SHP77 treated with DMSO at 0.1 percent for 48 hours (cell line): ENCODE measurements at places on chromosomes 6 and 20.

DNA sequence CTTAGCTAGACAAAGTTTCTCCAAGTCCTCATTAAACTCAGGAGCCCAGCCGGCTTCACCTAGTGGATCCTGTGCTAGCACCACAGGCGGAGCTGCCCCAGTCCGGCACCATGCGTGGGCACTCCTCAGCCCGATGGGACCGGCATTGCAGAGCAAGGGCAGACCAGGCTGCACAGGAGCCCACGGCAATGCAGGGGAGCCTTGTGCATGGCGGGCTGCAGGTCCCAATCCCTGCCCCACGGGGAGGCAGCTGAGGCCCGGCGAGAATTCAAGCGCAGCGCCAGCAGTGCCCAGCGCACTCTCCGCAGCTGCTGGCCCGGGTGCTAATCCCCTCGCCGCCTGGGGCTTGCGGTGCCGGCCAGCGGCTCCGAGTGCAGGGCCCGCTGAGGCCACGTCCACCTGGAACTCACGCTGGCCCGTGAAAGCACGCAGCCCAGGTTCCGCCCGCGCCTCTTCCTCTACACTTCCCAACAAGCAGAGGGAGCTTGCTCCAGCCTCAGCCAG, 292.3 kb upstream of the EYS start:
- DNase-seq: no peak

DNA sequence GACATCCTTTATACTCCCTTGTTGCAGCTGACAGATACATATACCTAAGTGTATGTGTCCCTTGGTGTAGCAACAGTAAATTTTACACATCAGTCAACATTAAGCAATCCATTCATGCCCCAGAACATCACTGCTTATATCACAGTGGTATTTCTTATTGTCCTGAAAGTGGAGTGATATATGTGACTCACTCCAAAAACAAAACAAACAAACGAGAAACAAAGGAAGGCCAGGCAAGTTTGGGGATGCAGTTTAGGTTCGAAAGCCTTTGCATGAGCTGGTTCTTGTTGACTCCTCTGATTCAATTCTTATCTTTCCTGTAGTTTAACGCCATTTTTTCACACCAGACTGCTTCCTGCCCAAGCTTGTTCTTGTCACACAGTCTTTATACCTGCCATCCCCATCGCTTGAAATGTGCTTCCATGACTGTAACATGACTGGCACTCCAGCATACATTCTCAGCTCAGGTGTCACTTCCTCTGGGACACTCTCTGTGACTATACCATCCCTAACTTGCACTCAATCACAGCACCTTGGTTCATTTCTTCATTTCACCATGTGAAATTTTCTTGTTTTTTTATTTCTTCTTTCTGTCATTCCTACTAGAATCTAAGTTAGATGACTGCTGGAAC, 125.0 kb upstream of the TSHZ2 start:
- no peak for DNase-seq

DNA sequence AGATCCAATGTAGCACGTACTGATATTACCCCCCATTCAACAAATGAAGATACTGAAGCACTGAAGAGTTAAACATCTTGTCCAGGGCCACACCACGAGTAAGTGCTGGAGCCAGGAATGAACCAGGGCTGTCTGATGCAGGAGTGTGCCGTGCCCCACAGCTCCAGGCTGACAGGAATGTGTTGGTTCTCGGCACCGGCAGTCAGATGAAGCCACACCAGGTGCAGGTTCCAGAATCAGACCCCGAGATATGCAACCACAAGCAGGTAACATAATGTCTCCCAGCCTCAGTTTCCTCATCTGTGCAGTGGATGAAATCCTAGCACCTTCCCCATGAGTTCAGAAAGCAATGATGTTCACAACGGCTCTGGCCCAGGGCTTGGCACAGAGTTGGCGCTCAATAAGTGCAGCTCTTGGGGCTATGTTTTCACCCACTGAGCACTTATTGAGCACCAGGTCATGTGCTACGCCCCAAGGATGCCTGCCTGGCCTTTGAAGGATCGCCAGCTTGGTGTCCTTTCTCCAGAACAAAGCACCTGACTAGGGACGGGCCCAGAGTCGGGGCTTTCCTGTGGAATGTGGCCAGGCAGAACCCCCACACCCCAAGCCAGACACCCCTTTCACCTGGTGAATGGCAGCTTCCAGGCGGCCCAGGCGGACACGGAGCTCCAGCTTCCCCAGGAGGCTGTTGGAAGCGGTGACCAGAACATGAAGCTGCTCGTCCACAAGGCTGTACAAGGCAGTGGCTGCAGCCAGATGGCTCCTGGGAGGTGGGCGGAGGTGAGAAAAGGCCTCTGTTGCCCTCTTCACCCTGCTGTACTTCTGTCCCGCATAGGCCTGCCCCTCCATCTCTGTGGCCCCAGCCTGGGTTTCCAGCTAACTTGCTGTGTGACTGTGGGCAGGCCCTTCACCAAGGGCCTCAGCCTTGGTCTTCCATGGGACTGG, 41.3 kb downstream of the KIAA1755 start:
- DNase-seq: no peak

- no peak for DNase-seq
These were observed 1118.5 kb upstream of the EYS start for GRCh38 chr6:66825539-66825938.

DNA sequence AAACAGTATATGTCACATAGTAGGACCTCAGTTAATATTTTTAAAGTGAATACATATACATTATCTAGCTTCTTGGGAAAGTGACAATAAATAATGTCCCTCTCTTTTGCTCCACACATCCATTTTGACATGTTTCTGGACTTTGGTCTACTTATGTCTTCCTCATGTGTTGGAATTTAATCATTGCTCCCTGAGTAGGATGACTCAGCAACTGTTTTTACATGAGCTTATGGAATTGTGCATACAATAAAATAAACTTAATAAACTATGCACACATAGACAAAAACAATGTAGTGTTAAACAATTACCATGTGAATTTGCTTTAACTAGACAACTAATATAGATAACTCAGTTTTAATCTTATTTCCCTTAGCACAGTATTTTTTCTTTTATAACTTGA, 503.8 kb downstream of the TFAP2B start:
- DNase-seq: no peak

- DNase-seq: no peak
These were observed 84.1 kb downstream of the GINS1 start for GRCh38 chr20:25491446-25492038.

DNA sequence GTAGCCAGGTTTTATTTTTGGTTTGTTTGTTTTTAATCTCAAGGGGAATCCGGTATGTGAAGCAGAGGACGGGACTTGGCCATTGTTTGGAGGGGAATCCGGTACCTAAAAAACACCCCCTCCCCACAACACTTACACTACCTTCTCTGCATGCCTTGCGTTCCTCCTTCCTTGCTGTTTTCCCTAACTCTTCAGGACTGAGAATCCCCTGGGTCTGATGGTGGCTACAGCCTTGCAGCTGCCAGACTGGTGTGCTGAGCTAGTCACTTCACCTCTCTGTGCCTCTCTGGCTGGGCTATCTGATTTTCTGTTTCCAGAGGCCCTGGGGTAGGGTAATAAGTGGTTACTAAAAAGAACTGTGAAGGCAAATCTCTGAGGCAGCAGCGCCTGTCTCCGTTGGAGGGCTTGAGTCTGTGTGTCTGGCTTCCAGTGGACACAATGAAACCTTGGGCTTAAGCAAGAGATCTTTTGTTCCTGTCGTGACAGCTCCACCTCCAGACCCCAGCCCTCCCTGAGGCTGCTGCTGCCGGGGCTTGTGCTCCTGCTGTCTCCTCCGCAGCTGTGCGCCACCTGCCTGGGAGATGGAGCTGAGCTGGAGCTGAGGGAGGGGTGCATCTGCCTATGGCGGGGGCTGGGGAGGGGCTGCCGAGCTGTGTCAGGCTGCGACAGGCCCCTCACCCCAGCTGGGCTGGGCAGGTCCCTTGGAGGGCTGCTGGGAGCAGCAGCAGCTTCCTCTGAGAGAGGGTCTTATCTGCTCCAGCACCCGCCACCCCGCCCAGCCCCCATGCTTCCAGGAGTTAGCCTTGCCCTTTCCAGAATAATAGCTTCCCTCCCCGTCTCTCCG, 65.8 kb upstream of the CCDC167 start:
- peak; percentile 46 for DNase-seq

DNA sequence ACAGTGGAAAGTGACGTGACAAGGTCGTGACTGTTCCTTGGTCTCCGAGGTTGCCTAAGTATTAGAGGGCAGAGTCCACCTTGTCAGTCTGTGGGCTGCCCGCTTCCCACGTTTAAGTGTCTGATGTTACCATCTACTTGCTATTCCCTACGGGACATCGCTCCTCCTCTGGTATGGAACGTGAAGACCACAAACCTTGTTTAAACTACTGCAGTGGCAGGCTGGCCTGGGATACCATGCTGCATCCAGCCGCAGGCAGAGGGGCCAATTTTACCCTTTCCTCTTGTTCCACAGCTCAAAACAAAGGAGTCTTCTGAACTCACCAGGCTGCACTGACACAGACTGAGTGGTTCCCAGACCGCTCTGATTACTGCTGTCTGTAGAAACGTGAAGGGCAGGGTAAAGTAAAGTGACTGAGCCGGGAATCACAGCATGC, 275.9 kb downstream of the FOXC1 start:
- DNase-seq: no peak

GRCh38 chr6:134436281-134436815, 118.4 kb upstream of the SGK1 start:
- peak; percentile 44 for DNase-seq

DNA sequence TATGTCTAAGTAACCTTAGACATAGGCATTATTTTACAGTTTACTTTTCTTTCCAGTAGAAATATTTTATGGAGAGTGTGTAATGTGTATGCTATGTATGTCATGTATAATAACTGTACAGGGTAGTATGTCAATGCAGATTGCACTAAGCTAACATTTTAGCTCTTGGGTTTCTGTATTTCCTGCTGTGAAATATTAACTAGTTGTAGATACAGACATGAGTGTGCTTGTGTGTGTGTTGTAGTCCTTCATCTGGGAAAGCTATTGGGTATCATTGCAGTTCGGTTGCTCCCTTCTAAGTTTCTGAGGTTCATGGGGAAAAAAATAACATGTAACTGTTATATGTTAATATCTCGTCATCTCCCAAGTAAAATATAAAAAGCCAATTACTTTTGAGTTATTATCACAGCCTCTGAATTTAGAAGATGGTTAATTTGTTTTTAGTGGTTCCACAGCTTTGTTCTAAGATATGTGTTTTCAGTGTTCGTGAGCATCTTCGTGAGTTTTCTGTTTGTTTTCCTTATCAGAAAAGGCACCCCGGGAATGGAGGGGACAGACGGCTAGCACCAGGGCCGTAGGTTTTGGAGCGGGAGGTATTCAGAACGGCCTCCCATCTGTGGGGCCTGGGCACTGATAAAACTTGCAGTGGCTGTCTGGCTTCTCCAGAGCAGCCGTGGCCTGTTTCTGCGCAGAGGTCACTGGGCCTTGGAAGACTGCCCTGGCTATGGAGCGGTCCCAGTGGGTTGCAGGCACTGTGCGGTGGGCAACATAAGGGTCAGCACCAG, 215.0 kb downstream of the ARID1B start:
- DNase-seq: no peak

- no peak for DNase-seq
These were observed 137.2 kb downstream of the WDR27 start for GRCh38 chr6:169564453-169565240.

GRCh38 chr6:168263351-168263905, 56.1 kb downstream of the DACT2 start:
- no peak for DNase-seq

GRCh38 chr6:128156321-128157111, 255.7 kb upstream of the THEMIS start:
- DNase-seq: no peak

GRCh38 chr6:154457881-154458284, 52.6 kb downstream of the CNKSR3 start:
- DNase-seq: peak; percentile 80
